Cardiac muscle cell (in vitro differentiated cells and primary cell): ENCODE measurements at places on chromosomes 7 and 10. TPM values are rescaled to one million over a fixed set of nuclear protein-coding genes. Genes with fewer than 3 reads are reported as not detected.

C10orf67 gene
- 0.11 and 0.33 TPM in 2 replicates for total RNA-seq

SFTPA1 gene
- not detected in 2 replicates for total RNA-seq

GRCh38 chr7:141053626-141054025 lies 20.2 kb upstream of the TMEM178B start:
- H3K36me3 ChIP-seq = no peaks in the 10 kb centered on the region
- no peaks in the 10 kb centered on the region for H3K4me1 ChIP-seq
- no peak for DNase-seq

- H3K27ac ChIP-seq = no peak overlapping the region
- no peak overlapping the region for H3K4me3 ChIP-seq
- H3K36me3 ChIP-seq = no peaks in the 10 kb centered on the region
- H3K4me1 ChIP-seq = no peaks in the 10 kb centered on the region
These were observed 89.8 kb upstream of the NPVF start for GRCh38 chr7:25318047-25318446.

DNA sequence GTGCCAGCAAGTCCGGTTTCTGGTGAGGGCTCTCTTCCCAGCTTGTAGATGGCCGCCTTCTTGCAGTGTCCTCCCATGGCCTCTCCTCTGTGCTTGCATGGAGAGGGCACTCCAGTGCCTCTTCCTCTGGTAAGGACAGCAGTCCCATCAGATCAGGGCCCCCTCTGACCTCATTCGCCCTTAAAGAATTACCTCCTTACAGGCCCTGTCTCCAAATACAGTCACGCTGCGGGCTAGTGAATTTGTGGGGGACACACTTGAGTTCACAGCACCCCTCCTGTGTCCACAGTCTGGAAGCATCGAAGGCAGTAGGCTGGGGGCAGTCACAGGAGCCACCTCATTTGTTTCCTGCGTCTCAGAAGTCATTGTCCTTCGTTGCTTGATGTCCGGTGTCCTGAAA lies 54.6 kb downstream of the LHPP start:
- no peaks in the 10 kb centered on the region for H3K4me1 ChIP-seq
- no peak overlapping the region for H3K4me3 ChIP-seq
- no peaks in the 10 kb centered on the region for H3K36me3 ChIP-seq
- H3K27me3 ChIP-seq = no peaks in the 10 kb centered on the region
- no peak for DNase-seq

DNA sequence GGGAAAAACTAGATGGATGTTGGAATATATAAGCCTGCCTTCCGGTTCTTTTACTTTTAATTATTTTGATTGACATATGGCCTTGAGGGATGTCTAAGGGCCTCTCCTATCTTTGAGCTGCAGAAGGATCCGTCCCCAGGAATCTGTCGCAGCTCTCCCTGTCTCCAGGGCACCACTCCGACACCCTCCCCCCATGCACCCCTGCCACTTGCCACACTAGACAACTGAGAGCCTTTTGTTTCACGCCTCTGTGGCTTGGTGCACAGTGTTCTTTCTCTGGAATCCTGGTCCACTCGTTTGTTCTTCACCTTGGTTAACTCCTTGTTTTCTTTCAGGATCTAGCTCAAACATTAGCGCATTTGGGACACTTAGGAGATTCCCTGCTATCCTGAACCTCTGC lies 124.1 kb upstream of the EFCAB10 start:
- H3K27me3 ChIP-seq = no peaks in the 10 kb centered on the region
- H3K36me3 ChIP-seq = no peaks in the 10 kb centered on the region
- no peak overlapping the region for H3K4me3 ChIP-seq
- H3K27ac ChIP-seq = no peak overlapping the region
- no peak for DNase-seq
